ENCODE measurements at places on chromosomes 3 and 15.

- no peak for DNase-seq
These were observed 352.0 kb downstream of the GAP43 start for GRCh38 chr3:115975353-115975752.

DNA sequence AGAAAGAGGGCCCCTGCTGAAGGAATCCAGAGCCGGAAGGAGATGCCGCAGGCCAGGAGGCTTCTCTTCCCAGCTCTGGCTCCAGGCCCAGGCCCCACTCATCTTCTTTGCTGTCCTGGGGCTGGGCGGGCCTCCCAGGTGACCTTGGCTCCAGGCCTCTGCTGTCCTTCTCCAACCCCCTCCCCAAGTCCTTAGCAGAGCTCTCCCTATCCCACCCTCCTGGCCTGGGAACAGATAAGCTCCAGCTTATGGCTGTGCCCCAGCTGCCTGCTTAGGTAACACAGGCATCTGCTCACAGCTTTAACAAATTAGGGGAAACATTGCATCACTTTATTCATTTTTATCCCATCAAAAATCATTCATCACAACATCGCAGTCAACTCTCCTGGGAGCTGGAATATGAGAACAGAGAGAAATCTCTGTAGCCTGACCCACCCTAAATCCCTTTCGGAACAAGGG is 86.9 kb downstream of the SEMA5B start:
- no peak for DNase-seq

GRCh38 chr15:58115692-58116091 is 22.5 kb upstream of the AQP9 start:
- DNase-seq, result no peak

DNA sequence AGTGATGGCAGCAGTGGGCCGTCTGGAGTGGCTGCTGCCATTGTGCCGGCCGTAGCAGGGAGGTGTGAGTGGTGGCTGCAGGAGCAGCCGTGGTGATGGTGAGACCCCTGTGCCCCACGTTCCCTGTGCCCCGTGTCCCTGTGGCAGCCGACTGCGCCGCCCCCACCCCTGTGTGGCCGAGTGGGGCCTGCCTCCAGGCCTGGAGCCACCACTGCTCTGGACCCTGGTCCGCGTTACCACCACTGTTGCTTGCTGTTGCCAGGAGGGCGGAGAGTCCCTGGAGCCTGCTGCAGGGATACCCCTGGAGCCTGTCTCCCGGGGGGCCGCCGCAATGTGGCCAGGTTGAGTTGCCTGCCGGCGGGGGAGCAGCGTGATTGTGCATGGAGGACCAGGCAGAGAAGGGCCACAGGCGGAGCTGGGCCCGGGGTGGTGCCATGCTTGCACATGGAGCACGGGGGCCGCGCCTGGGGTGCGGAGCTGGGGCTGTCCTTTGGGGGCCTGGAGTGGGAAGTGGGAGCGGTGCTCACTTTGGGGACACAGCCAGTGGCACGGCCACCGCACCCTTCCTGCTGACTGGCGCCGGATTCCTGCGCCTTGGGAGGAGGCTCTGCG is 50.1 kb downstream of the SLC6A20 start:
- no peak for DNase-seq

DNA sequence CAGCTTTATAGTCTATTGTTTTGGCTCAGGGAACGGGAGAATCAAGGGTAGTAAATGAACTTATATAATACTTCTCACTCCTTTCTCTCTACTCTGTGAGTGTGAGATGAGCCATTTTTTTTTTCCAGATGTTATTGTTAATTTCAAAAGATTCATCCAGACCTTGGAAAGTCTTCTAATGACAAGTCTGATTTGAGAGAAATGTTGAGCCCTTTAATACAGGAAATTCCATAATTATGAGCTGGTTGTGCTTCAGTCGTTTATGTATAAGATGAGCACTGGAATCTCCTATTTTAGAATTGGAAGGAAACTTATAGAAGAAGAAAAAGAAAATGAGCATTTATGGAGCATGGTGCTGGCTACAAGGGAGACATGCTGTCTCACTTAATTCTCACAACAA is 92.0 kb downstream of the FBN1 start:
- no peak for DNase-seq

GRCh38 chr3:140470962-140471361 is 206.9 kb upstream of the TRIM42 start:
- no peak for DNase-seq

- DNase-seq, result peak; percentile 16
These were observed 574 bp downstream of the NGRN start for GRCh38 chr15:90266061-90266431.

GRCh38 chr3:179528772-179529171 is 34.0 kb upstream of the ACTL6A start:
- no peak for DNase-seq

DNA sequence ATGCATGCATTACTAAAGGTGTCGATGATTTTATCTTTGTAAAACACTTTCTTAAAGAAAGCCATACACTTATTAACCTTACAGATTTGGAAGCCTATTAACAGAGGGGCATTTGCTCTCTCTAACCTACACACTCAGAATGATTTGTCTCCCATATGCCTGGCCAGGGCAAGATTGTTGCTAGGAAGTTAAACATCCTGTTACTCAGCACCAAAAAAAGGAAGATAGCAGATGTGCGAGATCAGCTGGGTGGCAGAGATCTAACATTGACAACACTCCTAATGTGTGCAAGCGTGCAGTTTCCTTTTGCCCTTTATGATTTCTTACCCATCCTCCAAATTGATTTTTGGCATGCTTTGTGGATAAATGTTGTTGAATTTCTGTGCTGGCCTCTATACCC is 73.9 kb upstream of the TMEM108 start:
- no peak for DNase-seq

GRCh38 chr3:156750874-156751245 is 75.3 kb upstream of the LEKR1 start:
- no peak for DNase-seq

DNA sequence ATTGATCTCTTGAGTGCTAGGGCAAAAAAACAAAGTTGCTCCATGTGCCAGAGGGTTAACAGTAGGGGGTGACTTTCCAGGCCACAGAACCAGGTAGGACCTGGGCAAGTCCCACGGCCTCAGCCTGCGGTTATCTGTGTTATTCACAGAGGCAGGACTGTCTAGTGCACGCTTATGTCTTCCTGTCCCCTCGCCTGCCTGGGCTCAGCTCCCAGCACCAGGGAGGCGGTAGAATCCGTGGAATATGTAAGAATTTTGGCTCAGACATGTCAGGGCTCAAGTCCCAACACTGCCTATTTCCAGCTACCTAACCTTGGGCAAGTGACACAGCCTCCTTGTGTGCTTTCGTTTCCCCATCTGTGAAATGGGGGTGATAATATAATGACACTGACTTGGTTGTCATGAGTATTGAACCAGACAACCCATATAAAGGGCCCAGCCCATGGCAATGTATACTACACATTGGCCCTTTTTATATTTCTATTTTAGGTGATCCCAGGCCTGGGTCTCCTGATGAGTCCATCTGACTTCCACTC is 44.3 kb upstream of the FLNB start:
- DNase-seq, result no peak

- no peak for DNase-seq
These were observed 8.6 kb downstream of the WDR73 start for GRCh38 chr15:84645496-84645895.

DNA sequence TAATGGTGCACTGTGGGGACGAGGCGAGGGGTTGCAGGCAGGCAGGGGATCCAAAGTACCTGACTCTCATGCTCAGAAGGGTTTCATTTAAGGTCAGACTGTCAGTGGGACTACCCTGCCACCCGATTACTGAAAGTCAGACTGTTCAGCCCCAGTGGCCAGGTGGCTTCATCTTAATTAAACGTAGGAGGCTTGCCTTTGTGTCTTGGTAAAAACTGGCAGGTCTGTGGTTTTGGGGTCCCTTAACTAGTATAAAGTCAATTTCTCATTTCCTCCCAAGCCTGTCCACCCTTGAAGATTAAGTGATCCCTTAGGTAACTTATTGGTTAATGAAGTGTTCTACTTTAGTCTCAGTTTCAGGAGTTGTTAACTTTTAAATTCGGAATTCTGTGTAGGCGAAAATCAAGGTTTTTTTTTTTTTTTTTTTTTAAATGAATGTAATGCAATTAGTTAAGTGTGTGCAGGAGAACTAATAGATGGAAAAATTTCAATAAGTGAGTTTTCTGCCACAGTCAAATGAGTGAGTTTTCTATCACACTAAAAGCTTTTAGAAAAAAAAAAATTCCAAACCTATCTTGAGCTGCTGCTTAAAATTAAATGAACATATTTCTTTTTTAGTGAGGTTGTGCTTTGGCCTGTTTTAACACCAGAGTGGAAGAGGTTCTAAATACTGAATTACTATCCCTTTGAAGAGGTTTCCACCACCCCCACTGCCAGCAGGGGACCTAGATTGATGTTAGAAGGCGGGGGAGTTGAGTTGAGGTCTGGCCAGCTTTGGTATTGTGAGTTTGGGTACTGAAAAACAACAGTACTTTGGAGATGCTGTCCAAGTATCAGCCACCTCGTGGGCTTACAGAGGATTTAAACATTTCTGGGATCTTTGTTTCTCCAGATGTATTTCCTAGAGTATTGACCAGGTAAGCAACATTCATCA is 15.2 kb downstream of the ITPR1 start:
- no peak for DNase-seq

DNA sequence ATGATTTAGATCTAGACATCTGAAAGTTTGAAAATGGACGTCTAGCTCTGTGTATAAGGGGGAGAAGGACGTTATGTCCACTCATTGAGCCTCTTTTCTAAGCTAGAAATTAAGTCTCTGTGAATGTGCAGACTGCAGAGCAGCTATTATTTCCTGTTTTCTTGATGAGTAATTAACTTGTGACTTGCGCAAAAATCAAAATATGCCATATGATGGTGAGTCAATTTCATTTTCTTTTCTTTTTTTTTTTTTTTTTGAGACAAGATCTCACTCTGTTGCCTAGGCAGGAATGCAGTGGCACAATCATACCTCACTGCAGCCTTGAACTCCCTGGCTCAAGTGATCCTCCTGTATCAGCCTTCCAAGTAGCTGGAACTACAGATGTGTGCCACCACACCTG is 14.1 kb downstream of the LACTB start:
- no peak for DNase-seq

DNA sequence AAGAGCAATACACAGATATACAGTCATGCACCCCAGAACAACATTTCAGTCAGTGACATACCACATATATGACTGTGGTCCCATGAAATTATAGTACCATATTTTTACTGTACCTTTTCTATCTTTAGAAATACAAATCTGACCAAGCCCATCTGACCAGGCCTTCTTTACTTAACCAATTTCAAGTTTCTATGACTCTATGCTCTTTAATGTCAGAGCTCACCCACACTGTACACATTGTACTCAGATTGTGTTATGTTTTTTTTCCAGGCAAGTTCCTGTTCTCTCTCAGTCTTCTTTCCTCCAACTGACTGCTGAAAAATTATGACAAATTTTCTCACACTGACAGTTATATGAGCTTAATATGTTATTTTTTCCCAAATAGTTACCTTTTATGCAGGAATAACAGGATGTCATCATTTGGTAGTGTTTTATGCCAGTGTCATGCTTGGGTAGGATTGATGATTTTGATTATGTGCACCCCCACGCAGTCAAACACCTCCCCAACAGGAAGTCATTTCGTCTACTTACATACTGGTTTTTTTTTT is 8.0 kb upstream of the CBLB start:
- no peak for DNase-seq

DNA sequence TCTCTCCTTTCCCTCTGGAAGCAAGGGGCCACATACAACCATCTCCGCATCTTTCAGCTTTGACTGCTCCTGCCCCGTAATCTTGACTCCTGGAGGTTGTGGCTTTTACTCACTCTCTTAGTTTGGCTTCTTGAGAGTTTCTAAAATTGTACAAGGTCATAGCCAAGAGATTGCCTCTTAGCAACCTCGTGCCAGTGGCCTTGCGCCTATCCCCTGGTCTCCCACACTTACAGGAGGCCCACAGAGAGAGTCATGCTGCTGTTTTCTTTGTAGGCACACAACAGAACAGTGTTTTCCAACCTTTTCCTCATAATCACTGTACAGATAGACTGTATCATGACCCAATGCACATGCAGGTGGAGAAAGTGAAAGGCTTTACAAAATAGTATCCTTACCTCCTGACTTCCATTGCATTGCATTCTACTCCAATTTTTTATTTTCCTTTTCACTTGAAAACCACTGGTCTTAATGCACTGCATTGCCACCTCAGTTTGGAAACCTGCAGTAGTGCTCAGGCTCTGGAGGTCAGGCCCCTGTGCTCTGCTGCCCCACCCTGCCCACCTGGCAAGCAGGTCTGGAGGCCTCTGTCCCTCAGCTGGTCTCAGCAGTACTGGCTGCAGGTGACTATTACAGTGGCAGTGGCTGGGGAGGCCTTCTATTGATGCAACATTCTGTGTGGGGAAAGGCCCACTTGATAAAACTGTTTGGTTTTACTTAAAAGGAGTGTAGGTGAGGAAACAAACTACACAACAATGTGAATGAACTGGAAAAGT is 156.2 kb downstream of the DNAJB8 start:
- no peak for DNase-seq

- DNase-seq, result no peak
These were observed 12.8 kb downstream of the ELL3 start for GRCh38 chr15:43763819-43764446.

DNA sequence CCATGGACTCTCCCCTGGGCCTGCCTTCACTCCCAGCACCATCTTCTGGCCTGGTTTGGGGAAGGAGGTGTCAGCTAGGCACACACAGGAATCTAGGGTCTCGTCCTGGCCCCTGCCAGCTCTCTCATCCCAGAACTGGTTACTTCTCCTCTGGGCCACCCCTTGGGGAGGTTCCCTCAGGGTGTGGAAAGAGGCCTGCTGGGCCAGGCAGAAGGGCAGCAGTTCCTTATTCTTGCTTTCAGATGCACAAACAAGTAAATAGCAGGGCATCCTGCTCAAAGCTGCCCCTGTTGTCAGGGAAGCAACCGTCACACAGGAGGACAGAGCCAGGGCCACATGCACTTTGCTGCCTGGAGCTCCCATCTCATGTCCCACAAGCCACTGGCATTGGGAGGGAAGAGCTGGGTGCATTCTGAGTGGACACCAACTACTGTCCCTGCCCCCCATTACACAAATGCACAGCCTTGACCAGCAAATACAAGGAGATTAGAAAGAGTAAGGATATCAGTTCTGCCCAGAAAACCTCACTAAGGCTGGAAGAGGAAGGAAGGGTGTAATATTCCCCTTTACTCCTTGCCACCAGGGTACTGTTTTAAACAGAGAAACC is 108.8 kb upstream of the HACD2 start:
- no peak for DNase-seq

DNA sequence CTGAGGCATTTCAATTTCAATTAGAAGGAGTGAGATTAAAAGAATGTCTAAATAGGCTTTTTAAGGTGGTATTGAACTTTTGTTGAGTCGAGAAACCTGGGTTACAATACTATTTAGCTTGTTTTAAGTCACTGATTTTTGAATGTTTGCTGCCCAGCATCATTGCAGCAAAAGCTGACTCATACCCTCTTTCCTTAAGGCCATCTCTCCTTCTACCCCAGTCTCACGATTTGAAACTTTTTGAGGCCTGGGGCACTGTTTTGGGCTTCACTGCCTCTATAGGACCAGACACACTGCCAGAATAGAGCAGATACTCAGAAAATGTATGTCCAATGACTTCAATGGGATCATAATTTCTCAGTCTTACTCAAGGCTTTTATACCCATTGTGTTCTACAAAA is 319.6 kb upstream of the TGFBR2 start:
- DNase-seq, result no peak

Measured in activated T-helper 1 cell treated with anti-CD3 and anti-CD28 coated beads, Interleukin-2, amount 50 U/mL, for 16 hours (primary cell).